Astrocyte (in vitro differentiated cells and primary cell): ENCODE measurements at places on chromosomes 2 and 18. TPM values are rescaled to one million over a fixed set of nuclear protein-coding genes. Genes with fewer than 3 reads are reported as not detected.

DNA sequence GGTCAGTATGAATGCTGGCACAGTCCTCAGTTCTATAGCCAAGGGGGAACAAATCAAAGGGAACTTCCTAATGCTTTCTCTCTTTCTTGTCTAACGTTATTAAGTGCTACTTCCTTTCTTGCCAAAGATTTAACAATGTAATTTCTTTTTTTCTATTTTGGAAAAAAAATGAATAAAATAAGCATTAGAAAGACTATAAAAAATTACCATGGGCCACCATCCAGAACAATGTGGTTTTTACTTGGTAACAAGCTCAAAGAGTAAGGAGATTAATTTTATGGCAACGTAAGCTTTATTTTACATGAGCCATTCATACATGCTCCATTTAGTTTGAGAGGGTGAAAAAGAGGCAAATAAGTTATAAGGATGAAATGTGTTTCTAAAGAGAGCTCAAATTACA, 40.1 kb downstream of the SERPINE2 start:
- DNase-seq, result peak; percentile 73

GRCh38 chr18:61635901-61636528, 256.8 kb downstream of the RNF152 start:
- peak; percentile 14 for DNase-seq

The MYCN gene
- total RNA-seq, result 2.1 and 2.6 TPM in 2 replicates

- DNase-seq, result peak; percentile 40
These were observed 17.3 kb upstream of the MARCHF4 start for GRCh38 chr2:216389570-216389969.

DNA sequence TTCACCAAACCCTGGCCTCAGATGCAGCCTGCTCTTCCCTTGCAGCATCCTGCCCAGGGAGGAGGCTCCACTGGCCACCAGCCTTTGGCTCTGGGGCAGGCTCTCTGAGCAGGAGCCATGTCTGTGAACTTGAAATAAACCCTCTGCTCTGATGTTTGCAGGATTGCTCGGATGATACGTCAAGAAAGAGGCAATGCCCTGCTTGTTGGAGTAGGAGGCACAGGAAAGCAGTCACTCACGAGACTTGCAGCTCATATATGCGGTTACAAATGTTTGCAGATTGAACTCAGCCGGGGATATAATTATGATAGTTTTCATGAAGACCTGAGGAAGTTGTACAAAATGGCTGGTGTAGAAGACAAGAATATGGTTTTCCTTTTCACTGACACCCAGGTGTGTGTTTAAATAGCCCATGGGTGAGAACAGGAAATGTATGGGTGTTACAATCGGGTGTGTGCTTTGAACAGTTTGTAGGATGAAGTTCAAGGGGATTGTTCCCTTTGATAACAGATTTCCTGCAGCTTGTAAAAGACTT, 177.9 kb downstream of the DNAH6 start:
- DNase-seq, result no peak
